ENCODE measurements at places on chromosomes 5 and 9.

GRCh38 chr5:119255571-119256356 lies 100.1 kb upstream of the TNFAIP8 start:
- DNase-seq: no peak

DNA sequence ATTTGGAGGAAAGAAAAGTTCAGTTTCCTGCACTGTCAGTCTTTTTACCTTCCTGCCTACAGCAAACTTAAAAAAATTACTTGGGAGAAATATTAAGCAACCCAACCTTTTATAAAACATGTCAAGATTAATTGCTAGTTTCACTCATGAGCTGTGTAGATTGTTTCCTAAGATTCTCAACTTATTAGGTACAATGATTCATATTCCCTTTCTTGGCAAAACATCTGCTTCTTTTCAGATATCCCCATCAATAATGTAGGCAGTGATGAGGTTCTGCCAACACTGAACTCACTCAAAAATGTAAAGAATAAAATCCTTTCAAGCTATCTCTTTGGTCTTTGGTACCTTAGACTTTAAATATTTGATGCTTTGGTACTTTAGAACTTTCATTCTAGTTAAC lies 56.0 kb downstream of the ISL1 start:
- no peak for DNase-seq

- DNase-seq: peak; percentile 90
Observed at GRCh38 chr5:93246090-93246855, 334.7 kb downstream of the NR2F1-AS1 start.

- peak; percentile 46 for DNase-seq
Observed at GRCh38 chr9:126704157-126704891, 90.6 kb downstream of the LMX1B start.

- no peak for DNase-seq
Observed at GRCh38 chr5:15116996-15117395, 245.4 kb upstream of the ANKH start.
